ENCODE measurements at places on chromosomes 7 and 10. TPM values are rescaled to one million over a fixed set of nuclear protein-coding genes. Genes with fewer than 3 reads are reported as not detected.

OR2A42 gene
- not detected for total RNA-seq

ALOX5 gene
- not detected for total RNA-seq

HTR5A gene
- total RNA-seq: not detected

ELOVL3 gene
- total RNA-seq: not detected

Data from MG63 (cell line).